Suppressor macrophage (primary cell): ENCODE measurements at places on chromosomes 7 and 10.
A peak's percentile ranks its signal among the peaks of the same experiment; 100 is the strongest.

DNA sequence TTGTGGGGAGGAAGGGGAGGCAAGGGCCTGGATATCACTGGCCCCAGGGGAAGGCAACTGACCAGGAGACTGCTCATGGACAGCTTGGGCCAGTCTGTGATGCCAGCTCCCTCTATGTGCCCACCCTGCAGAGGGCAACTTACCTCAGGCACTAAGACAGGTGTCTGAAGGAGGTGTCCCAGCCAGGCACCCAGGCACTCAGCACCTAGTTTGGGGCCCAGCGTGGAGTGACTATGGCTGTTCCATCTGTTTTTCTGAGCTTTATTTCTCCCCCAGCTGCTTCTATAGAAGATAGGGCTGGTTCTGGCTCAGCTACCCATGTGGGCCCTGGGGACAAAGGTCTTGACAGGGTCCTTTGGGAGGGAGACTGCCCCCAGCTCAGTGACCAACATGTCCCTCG lies 150.6 kb upstream of the PCBD1 start:
- DNase-seq: no peak

DNA sequence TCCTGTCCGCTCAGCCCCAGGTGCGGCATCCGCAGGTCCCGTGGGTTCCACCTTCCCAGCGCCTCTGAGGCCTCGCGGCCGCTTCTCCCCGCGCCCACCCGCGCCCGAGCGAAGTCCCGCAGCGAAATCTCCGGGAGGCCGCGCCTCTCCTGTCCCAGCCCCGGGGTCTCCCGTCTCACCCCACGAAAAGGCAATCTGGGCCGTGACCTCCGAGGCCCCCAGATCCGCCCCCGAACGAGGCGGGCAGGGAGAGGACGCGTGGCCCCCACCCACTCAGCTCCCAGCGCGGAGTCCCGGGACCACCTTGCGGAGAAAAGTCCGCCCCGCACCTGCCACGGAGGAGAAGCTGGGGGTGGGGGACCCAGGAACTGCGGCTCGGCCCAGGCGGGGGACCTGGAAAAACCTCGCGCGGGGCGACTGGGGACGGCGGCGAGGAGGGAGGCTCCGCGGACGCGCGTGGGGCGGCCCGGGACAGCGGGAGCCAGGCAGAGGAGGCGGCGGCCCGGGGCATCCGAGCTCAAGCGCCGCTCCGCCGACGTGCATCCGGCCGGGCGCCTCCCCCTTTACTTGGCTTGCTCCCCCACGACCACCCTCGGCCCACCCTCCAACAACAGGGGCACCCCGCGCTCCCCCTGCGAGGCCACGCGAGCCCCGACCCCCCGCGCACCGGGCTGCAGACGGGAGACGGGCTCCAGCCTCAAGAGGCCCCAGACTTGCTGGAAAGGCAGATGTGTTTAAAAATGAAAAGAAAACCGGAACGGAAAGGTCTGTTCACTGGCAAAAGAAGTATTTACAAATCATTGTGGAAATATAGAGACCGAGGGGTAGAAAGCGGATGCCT lies 33.0 kb upstream of the RNF32 start:
- no peak for DNase-seq

GRCh38 chr7:11690395-11690794 lies 141.6 kb downstream of the THSD7A start:
- no peak for DNase-seq

DNA sequence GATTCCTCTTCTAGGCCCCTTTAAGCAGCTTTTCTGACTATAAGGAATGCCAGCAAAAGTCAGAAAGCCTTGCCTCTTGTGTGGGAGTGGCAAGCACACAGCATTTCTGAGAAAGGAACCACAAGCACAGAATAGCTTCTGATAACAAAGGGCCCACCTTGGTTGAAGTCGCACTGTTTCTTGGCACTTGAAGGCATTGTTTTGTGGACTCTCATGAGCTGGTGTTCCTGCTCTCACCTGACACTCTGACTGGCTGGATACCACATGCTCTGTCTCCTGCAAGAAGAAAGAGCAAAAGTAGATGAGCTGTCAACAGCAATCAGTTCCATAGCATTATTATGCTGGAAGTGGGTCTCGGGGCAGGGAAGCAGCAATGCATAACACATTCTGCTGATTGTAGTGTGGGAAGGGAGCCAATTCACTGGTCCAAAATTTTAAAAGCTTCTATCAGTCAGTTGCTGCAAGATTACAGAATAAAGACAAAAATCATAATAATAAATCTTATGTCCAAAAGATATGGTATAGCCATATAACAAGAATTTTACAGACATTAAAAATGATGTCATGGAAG lies 38.4 kb downstream of the FAM13C start:
- DNase-seq: no peak

- DNase-seq: no peak
Measured at GRCh38 chr10:108560488-108560887, 1362.8 kb downstream of the XPNPEP1 start.

GRCh38 chr7:43760861-43761260 lies 2.4 kb downstream of the BLVRA start:
- no peak for DNase-seq

DNA sequence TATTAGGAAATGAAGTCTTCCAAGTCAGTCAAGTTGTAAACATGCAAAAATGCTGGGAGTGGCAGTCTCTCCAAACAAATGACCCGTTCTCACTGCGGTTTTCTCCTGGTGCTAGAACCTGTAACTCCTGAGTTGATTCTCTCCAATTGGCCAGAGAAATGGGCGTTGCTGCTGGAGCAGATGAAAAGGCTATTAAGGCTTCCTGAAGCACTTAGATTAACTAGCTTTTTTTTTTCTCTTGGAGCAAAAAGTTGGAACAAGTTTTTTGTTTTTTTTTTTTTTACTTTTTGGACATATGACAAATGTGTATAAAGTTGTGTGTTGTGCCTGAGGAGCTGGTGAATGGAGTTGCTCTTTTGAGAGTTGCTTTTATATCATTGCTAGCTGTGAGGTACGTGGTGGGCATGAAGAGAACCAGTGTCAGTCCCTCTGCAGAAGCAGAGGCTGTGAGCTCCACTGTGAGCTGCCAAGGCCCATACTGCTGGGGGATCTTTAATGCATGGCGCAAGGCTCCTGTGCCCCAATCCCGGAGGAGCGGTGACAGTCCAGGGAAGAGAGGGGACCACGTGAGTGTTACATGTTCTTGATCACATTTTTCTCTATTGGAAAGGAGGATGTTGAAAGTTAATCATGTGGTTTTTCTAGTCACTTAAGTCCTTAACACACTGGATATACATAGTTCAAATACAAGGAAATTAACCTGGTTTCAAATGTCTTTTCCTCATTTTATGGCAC lies 393.6 kb upstream of the GALNT17 start:
- no peak for DNase-seq

- DNase-seq: peak; percentile 92
Measured at GRCh38 chr7:27359181-27360125, 116.9 kb downstream of the EVX1 start.

- DNase-seq: peak; percentile 61
Measured at GRCh38 chr10:103666087-103666761, 172.7 kb downstream of the NEURL1 start.

- peak; percentile 95 for DNase-seq
Measured at GRCh38 chr10:49285232-49285631, 13.7 kb upstream of the C10orf71 start.

DNA sequence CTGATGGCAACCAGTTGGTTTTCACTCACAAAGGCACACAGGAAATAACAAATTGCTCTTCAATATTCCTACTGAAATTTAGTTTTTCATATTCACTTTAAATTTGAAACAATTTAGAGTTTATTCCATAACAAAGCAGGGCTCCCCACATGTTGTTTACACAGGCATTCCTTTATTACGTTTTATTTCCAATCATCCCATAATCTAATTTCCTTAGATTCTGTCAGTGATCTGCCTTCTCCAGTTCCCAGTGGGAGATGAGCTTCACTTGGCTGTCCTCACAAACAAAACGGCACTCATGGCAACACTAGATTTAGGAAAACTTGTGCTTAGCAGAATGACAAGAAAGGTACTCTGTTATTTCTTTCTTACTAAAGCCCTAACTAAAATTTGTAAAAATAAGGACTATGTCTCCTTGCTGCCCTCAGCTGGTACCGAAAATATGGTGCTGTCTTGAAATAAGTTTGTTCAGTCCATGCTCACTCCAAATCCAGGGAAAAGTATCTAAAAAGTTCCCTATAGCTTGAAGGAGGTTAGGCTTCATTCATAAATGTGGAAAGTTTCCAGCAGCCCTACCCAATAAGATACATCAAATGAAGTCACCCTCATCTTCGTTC lies 23.0 kb downstream of the PHYH start:
- DNase-seq: no peak

- peak; percentile 13 for DNase-seq
Measured at GRCh38 chr10:104622598-104623209, 18.4 kb upstream of the SORCS3 start.

DNA sequence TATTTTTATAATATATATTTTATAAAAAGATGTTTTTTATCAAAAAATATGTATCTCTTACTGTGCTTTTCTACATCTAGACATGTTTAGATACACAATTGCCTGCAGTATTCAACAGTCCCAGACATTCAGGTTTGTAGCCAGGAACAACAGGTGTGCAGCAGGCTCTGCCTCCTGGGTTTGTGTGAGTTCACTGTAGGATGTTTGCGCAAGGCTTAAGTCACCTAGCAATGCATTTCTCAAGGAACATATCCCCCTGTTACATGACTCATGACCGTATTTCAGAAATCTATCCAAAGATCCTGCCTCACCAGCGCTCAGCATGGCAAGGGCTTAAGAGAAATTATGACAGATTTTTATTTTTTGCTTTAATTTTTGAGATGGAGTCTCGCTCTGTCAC lies 41.5 kb downstream of the PITRM1 start:
- DNase-seq: no peak

- no peak for DNase-seq
Measured at GRCh38 chr7:45349090-45349489, 191.5 kb downstream of the RAMP3 start.

DNA sequence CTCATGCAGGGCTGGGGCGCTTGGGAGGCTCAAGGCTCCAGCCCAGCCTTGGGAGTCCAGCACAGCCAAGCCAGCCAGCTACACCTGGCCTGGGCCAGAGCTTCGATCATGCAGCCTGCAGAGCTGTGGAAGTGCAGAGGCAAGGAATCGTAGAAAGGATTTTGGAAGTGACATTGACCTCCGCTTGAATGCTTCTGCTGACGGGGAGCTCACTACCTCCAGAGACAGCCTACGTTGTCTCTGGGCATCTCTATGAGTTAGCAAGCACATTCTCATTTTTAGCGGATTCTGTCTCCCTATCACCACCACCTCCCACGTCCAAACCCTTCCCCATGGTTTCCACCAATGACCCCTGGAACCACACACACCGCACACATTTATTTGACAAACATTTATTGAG lies 88.5 kb downstream of the MICALL2 start:
- no peak for DNase-seq

GRCh38 chr7:6631605-6632004 lies 5.5 kb upstream of the ZNF316 start:
- DNase-seq: no peak

- no peak for DNase-seq
Measured at GRCh38 chr10:56178210-56178609, 182.8 kb downstream of the ZWINT start.

DNA sequence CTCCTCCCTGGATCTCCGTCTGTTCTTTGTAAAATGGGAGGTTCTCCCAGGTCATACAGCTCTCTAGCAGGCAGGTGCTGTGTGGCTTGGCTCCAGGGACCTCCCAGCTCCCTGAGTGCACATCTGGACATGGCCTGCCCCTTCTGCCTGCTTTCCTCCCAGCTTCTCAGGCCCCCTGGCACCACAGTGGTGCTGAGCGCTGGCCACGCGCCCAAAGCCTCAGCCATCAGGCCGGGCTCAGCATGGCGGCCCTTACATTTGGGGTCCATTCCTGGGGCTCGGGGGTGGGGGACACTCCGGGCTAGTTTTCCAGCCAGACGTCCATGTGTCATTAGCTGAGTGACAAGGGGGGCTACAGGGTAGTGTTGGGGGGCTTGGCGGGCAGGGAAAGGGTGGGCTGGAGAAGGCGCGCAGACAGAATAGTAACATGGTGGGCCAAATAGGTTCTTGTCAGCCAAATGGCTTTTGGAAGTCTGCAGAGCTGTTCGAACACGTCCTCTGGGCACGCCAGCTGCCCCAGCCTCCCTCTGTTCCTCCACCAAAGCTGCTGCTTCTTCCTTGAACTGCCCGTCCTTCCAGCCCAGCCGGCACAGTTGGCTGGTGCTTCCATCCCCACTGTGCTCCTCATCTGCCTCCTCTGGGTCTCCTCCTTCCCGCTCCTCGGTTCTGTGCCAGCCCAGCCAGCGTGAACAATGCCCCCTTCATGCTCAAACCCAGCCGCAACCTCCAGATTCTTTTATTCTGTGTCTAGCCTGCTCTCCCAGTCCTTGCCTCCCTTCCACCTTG lies 65.9 kb downstream of the GOLGA7B start:
- no peak for DNase-seq

- DNase-seq: no peak
Measured at GRCh38 chr7:25847336-25848070, 304.5 kb upstream of the NFE2L3 start.

- DNase-seq: peak; percentile 87
Measured at GRCh38 chr7:28922624-28923331, 35.4 kb downstream of the TRIL start.

- no peak for DNase-seq
Measured at GRCh38 chr7:140722254-140722653, 25.7 kb downstream of the NDUFB2 start.

DNA sequence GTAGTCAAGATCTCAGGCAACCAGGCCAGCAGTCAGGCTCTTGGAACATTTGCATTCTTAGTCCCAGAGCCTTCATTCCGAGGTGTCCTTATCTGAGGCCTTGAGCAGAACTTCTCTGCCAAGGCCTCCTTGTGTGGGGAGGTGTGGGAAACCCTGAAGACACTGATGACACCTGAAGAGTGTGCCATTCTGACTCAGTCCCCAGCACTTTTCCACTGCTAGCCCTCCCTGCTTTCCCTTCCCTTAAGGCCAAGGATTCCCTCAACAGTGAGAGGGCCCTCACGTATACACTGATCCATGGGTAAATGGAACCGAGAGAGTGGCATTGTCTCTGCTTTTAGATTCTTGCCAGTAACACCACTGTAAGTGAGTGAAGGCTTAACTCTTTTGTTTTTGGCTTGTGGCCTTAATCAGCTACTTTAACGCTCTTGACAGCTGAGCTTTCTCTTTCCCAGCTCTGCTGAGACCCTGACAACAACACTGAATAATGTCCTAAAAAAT lies 30.3 kb downstream of the TRDMT1 start:
- no peak for DNase-seq

- DNase-seq: no peak
Measured at GRCh38 chr7:69757981-69758430, 159.7 kb downstream of the AUTS2 start.
